ENCODE measurements at places on chromosomes 2 and 18.
A peak's percentile ranks its signal among the peaks of the same experiment; 100 is the strongest.

GRCh38 chr2:145910416-145910815 is 1390.5 kb upstream of the ZEB2 start:
- no peaks in the 10 kb centered on the region for H3K4me1 ChIP-seq
- no peaks in the 10 kb centered on the region for H3K36me3 ChIP-seq
- H3K4me3 ChIP-seq = no peak overlapping the region

DNA sequence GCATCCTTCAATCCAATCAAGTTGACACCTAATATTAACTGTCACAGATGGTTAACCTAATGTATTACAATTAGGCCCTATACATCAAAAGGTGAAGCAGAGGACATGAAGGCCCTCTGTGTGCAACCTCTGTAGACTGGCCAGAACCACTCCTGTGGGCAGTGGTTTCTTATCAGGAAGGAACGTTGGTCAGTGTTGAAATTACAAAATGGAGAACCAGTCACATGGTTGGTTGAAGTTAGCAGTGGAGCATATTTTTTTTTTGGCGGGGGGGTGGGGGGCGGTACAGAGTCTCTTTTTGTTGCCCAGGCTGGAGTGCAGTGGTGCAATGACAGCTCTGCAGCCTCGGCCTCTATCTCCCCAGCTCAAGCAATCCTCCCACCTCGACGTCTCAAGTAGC is 19.8 kb downstream of the RNU2-63P start:
- H3K27ac ChIP-seq = no peak overlapping the region
- no peaks in the 10 kb centered on the region for H3K4me1 ChIP-seq
- DNase-seq = no peak

DNA sequence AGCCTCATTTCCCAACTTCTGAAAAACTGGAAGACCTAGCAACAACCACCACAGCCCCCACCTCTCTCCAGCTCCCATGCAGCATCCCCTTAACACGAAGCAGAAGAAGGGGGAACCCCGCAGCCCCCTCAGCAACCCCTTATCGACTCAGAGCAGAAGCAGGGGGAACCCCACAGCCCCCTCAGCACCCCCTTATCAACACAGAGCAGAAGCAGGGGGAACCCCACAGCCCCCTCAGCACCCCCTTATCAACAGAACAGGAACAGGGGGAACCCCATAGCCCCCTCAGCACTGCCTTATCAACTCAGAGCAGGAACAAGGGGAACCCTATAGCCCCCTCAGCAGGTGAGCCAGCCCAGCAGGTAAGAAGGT is 6.7 kb downstream of the SLC66A2 start:
- peaks cover 10% of the 10 kb centered on the region for H3K36me3 ChIP-seq
- H3K27me3 ChIP-seq = no peaks in the 10 kb centered on the region
- H3K4me3 ChIP-seq = no peak overlapping the region
- peaks cover 21% of the 10 kb centered on the region for H3K4me1 ChIP-seq
- DNase-seq = peak; percentile 37
- no peak overlapping the region for H3K27ac ChIP-seq

DNA sequence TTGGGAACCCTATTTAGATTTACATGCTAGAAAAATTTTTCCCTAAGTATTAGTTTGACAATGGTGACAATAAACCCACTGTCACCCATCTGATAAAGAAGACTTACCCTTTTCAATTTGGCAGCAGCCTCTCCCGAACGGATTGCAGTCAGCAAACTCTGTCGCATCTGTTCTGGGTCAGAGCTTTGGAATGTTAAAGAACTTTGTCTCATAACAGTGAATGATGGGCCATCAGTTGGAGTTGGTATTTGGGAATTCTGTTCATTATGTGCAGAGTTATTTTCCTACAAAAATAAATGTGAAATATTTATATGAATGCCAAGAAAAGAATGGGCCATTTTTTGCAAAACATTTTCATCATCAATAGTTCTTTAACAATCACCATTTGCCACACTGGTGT is 70.8 kb upstream of the GRB14 start:
- no peak overlapping the region for H3K27ac ChIP-seq
- no peak overlapping the region for H3K4me3 ChIP-seq
- no peaks in the 10 kb centered on the region for H3K36me3 ChIP-seq
- no peaks in the 10 kb centered on the region for H3K4me1 ChIP-seq

DNA sequence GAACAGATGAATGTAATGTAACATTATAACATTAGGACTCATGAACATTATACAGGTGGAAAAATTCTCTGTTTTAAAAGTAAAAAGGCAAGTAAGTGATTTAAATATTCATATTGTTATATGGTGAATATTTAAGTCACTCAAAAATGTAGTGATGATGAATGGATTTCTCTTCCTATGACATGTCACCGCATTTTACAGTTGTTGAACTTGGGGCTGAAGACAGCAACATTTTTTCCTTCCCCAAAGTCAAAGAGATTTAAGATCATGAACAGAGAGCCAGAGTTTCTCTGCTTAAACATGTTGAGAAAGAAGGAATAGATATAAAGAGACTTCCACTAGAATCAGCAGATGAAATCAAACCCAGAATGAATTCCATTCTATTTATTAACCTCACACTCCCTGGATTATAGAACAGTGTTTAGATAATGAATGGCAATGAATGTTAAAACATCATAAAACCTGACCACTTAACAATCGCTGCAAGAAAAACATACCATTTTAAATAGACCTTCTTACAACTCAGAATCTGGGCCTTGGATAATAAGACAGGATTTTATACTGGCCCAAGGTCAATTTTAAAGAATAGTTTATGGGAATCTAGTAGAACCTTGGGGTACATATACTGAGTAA is 163.6 kb upstream of the SIX2 start:
- DNase-seq = no peak
- peaks cover 19% of the 10 kb centered on the region for H3K4me1 ChIP-seq
- no peaks in the 10 kb centered on the region for H3K36me3 ChIP-seq
- peaks cover 30% of the 10 kb centered on the region for H3K27me3 ChIP-seq
- H3K27ac ChIP-seq = no peak overlapping the region

GRCh38 chr2:105057005-105057404 is 19.1 kb downstream of the MRPS9 start:
- no peak overlapping the region for H3K4me3 ChIP-seq
- no peaks in the 10 kb centered on the region for H3K36me3 ChIP-seq
- no peaks in the 10 kb centered on the region for H3K27me3 ChIP-seq
- no peaks in the 10 kb centered on the region for H3K4me1 ChIP-seq

GRCh38 chr2:150357770-150358467 is 129.5 kb downstream of the RND3 start:
- no peaks in the 10 kb centered on the region for H3K36me3 ChIP-seq
- no peaks in the 10 kb centered on the region for H3K4me1 ChIP-seq
- no peak overlapping the region for H3K4me3 ChIP-seq
- DNase-seq = no peak
- no peak overlapping the region for H3K27ac ChIP-seq
- no peaks in the 10 kb centered on the region for H3K27me3 ChIP-seq

- no peak overlapping the region for H3K27ac ChIP-seq
- H3K4me1 ChIP-seq = no peaks in the 10 kb centered on the region
- no peak for DNase-seq
Measured at GRCh38 chr2:240277073-240277806, 136.8 kb upstream of the OTOS start.

Data from sigmoid colon (tissue), 7 donors.